ENCODE measurements at places on chromosomes 6 and 20. TPM values are rescaled to one million over a fixed set of nuclear protein-coding genes. Genes with fewer than 3 reads are reported as not detected.

GRCh38 chr20:60057866-60058807 is 99.9 kb downstream of the CDH26 start:
- DNase-seq, result peak; percentile 41
- H3K36me3 ChIP-seq, result no peaks in the 10 kb centered on the region
- H3K4me1 ChIP-seq, result peaks cover 55% of the 10 kb centered on the region
- H3K27ac ChIP-seq, result peak overlapping the region; percentile 89
- no peaks in the 10 kb centered on the region for H3K27me3 ChIP-seq

DNA sequence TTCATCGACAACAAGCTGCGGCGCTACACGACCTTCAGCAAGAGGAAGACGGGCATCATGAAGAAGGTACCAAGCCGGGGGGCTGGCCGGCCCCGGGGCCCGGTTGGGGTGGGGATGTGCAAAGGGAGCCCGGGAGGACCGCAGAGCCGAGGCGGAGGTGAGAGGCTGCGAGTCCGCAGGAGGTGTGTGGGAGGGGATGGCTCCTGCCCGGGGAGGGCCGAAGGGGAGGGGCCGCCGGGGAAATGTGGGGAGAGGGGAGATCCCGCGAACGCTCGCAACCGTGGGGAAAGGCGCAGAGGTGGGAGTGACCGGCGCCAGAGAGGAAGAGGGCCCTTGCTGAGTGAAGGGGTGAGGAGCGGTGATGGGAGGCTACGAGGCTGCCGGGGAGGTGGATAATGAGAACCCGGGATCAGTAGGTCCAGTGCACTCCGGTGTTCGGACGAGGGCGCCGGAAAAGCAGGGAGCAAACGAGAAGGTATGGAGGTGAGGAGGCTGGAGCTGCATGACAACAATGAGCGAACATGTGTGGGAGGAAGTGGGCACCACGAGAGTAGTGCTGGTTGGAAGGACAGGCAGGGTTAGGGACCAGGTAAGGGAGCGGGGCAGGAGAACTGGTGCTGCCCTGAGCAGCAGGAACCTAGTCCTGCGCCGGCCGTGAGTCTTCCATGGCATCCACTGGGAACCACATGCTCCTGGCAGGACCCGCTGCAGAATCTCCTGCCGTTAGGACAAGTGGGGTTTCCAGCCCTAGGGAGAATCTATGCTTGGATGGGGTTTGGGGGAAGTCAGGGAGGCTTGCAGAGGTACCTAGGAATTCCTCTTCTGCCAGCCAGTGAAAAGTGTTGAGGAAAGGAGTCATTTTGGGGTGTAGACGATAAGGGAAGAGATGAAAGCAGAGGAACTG is 1.3 kb downstream of the SRF start:
- no peaks in the 10 kb centered on the region for H3K27me3 ChIP-seq
- H3K4me1 ChIP-seq, result peaks cover 49% of the 10 kb centered on the region
- H3K4me3 ChIP-seq, result peak overlapping the region; percentile 97
- peaks cover 25% of the 10 kb centered on the region for H3K36me3 ChIP-seq
- DNase-seq, result peak; percentile 56
- peak overlapping the region; percentile 94 for H3K27ac ChIP-seq

DNA sequence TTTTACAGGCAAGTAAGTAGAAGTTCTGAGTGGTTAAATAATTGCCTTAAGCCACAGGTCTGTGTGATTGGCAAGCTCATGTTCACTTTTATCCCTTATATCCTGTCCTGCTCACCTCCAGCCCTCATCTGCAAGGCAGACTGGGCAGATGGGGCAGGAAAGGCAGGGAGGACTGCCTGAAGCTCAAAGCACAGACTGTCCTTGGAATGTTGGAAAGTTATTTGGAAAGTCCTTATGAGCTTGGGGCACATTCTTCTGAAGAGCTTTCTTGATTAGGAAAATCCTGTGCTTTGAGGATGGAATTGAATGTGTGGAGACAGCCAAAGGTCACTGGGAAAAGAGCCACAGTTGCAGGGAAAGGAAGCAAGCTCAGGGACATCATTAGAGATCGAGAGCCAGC is 48.9 kb upstream of the STK35 start:
- peaks cover 17% of the 10 kb centered on the region for H3K27me3 ChIP-seq
- no peaks in the 10 kb centered on the region for H3K4me1 ChIP-seq
- no peak overlapping the region for H3K27ac ChIP-seq
- H3K4me3 ChIP-seq, result no peak overlapping the region
- DNase-seq, result no peak
- no peaks in the 10 kb centered on the region for H3K36me3 ChIP-seq

DOK5 gene
- total RNA-seq, result not detected

DNA sequence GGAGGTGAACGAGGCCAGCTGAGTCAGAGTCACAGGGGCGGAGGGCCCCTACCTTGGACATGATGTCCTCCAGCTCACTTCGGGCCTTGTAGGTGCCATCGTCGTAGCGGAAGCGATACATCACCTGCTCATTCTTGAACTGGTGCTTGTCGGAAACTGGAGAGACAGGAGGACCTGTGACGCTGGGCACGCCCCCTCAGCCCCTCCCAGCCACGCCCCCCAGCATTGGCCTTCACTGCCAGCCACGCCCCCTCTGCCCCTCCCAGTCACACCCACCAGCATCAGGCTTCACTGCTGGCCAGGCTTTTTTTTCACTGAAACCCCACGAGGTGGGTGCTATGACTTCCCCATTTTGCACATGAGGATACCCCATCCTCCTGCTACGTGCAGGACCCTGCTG is 148.2 kb downstream of the PREX1 start:
- H3K27me3 ChIP-seq, result no peaks in the 10 kb centered on the region
- peaks cover 31% of the 10 kb centered on the region for H3K36me3 ChIP-seq
- no peak for DNase-seq
- no peak overlapping the region for H3K4me3 ChIP-seq
- peaks cover 9% of the 10 kb centered on the region for H3K4me1 ChIP-seq
- no peak overlapping the region for H3K27ac ChIP-seq

Data from activated CD4-positive, alpha-beta T cell treated with anti-CD3 and anti-CD28 coated beads, Interleukin-2, amount 10 ng/mL, durations not matched to agents 7 days and 5 days (primary cell).